ENCODE measurements at places on chromosomes 4 and X.

DNA sequence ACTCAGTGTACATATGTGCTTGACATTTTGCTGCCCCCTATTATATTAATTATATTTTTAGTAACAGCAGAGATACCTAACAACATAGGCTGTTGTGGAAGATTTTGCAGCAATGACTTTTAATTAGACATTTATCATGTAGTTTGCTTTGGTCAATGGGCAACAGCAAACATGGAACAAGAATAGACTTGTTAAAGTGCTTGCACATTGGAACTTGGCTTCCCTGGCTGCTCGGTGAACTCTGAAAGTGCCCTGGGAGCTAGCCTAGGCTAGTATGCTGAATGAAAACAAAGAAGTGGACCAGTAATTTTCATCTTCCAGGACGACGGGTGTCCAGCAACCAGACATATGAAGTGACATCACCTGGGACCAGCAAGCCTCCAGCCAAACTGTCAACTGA, 1157.1 kb downstream of the ARAP2 start:
- no peak for DNase-seq

DNA sequence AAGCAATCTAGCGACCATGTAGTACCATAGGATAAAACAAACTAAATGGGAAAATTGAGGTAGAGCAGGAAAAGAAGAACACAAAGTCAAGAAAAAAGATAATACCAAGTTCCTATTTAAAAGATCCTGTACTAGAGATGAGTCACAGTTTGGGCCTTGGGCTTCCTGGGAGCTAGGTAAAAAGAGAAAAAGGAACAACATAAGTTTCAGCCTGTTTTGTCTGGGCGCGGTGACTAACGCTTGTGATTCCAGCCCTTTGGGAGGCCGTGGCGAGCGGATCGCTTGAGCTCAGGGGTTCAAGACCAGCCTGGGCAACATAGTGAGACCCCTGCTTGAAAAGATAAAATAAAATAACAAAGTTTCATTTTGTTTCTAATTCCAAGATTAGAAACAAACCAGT, 14.0 kb upstream of the TMEM156 start:
- DNase-seq: no peak

DNA sequence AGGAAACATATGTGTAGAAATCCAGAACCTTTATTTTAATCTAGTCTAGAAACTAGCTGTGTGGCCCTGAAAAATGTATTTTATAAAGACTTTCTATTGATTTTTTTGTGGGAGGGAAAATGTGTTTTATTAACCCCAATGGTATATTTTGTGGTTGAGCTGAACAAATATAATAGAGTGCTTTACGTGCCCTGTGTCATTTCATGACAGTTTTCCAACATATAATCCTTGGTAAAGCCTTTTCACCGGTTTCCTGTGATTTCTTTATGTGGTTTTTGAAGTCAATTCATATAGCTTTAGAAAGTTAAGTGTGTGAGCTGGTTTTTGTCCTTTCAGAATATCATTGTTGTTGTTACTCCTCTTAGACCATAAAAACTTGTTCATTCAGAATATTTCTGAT, 375.7 kb downstream of the ADGRL3 start:
- no peak for DNase-seq

DNA sequence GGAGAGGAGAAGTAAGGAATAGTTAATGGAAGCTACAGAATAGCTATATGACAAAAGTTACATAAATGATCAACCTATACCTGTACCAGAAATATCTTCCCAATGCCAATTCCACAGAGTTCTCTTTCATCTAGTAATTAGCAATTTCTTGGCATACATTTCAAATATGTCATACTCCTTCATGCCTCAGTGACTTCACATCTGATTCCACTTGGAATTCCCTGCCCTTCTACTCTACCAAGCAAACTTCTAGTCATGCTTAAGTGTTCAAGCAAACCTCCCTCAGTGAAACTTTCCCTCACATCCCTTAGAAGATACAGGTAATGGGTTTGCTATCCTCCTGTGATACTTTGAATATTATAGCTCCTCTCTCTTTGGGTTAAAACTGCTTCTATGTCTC, 127.1 kb downstream of the KLHL13 start:
- no peak for DNase-seq

- DNase-seq: no peak
These were observed 10.5 kb downstream of the TBC1D14 start for GRCh38 chr4:6920171-6920570.

GRCh38 chr4:47222276-47222675, 190.9 kb downstream of the GABRB1 start:
- no peak for DNase-seq

DNA sequence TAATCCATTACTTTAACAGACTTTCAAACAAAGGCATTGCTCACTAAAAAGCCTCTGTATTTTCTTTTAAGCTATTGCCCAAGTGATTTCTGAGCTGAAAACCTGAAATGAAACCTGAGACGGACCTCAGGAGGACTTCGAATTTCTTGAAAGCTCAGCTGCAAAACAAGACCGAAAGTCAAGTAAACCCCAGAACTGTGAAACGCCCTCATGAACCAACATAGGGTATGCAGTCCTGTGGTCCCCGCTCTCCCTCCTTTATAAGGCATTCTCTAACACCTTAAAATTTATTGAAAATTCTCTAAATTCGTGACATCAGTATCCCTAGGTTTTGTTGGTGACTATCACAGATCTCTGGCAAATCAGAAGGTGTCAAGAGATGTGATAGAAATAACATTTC, 91.8 kb downstream of the SHISA3 start:
- DNase-seq: no peak

- no peak for DNase-seq
These were observed 58.2 kb downstream of the WWC2 start for GRCh38 chr4:183157215-183157614.

- DNase-seq: no peak
These were observed 25.3 kb downstream of the ARSF start for GRCh38 chrX:3066555-3066954.

GRCh38 chr4:140116442-140117104, 37.4 kb downstream of the MAML3 start:
- no peak for DNase-seq

DNA sequence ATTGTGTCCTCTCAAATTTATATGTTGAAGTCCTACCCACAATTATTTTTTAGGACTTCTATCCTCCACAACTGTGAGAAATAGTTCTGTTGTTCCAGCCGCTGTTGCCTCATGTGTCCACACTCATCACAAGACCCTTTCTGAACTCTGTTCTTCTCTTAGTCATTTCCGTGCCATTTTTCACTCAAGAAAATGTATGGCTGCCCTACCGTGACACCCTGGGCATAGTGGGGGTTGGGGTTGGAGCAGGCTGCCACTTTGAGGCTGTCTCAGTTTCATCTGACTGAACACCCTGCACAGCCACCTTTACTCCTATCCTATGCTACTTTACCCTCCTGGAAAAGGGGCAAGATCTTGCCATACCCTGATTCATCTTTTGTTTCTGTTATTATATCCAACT, 319.1 kb downstream of the TENM3 start:
- no peak for DNase-seq

DNA sequence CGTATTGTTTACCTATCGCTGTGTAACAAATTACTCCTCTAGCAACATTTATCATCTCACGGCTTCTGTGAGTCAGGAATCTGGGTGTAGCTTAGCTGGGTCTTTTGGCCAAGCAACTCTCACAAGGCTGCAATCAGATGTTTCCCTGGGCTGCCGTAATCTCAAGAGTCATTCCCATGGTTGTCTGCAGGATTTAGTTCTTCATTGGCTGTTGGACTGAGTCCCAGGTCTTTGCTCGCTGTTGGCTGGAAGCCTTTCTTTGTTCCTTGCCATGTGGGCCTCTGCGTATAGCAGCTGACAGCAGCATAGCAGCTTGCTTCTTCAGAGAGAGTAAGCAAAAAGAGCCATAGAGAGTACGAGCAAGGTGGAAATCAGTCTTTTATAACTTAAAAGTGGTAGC, 16.8 kb downstream of the POLR2B start:
- DNase-seq: no peak

GRCh38 chrX:87636533-87636932, 118.9 kb downstream of the KLHL4 start:
- no peak for DNase-seq

DNA sequence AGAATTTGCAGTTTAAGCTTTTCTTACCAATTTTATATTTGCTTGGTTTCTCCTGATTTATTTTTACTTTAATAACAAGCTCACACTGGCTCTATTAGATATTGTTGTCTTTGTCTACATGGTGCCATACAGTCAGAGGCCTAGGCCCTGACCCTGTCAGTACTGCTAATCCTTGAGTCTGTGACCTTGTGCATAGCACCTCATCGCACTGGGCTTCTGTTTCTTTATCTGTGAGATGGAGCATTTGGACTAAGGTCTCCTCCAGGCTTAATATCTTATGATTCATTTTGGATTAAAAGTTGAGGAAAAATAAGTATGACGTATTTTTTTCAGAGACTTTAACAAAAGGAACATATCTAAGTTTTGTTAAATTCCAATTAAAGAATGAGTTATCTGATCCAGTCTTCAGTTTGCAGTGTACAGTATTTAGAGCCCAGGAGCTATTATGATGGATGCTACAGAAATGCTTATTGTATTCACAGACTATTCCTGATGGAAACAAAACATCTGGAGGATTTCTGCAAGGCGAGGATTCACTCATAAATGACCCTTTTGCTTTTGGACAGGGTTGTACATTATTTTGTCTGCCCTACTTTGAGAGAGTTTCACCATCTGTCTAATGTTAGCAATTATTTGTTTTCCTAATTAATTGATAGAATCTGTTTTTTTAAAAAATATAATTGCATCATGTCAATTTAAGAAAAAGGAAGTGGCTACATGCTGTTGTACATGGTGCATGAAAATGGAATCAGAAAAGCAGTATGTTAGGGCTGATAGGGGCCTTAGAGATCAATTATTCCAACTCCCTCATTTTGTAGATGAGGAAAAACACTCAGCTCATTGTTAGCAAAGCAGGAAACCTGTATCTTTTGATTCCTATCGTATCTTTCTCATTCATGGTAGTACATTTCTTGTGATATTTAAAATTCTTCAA, 203.6 kb downstream of the BANK1 start:
- no peak for DNase-seq

GRCh38 chr4:106627051-106627450, 258.5 kb upstream of the GIMD1 start:
- no peak for DNase-seq

DNA sequence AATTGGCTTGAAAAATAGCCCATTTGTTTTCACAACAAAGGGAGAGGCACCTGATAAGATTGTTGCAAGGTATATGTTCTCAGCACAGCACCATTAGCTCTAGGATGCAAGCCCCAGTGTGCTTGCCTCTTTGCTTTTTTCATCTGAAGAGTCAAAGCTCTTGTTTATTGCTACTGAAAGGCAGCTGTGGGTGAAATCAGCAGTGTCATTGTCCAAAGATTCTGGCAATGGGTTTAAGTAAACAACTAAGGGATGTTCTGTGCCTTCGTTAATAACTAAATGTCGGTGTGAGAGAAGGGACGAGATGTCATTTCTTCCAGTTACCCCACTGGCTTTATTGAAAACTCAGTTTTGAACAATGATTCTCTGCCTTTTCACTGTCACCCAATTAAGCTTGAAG, 567.7 kb downstream of the KCNIP4 start:
- no peak for DNase-seq

- no peak for DNase-seq
These were observed 269.7 kb upstream of the LCORL start for GRCh38 chr4:18291256-18291655.

GRCh38 chr4:37236165-37236564, 8.4 kb upstream of the NWD2 start:
- no peak for DNase-seq

DNA sequence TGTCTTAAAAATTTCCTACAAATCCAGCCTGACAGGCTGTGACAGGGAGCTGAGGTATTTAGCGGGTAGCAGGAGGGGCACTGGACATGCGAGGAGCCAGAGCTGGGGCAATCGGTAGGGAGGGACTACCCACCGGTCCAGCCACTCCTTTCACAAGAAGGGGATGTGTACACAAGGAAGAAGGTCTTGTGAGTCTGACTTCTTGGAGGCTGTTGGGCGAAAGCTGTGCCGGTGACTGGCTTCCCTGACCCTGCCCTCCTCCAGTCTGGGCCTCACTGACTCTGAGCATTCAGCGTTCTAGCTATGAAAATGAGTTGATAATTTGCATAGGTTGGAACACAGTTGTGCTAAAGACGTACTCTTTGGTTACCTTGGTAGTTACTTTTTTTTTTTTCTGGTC, 12.7 kb upstream of the CXCL8 start:
- DNase-seq: no peak

Data from stimulated activated naive B cell treated with anti-CD40 and anti-IgM and Interleukin-4, amounts not matched to agents 10 μg/mL and 1 μg/mL and 100 μg/mL, for 72 hours (primary cell).